Right renal cortex interstitium (tissue), 3 donors: ENCODE measurements at places on chromosomes 2 and 18.

DNA sequence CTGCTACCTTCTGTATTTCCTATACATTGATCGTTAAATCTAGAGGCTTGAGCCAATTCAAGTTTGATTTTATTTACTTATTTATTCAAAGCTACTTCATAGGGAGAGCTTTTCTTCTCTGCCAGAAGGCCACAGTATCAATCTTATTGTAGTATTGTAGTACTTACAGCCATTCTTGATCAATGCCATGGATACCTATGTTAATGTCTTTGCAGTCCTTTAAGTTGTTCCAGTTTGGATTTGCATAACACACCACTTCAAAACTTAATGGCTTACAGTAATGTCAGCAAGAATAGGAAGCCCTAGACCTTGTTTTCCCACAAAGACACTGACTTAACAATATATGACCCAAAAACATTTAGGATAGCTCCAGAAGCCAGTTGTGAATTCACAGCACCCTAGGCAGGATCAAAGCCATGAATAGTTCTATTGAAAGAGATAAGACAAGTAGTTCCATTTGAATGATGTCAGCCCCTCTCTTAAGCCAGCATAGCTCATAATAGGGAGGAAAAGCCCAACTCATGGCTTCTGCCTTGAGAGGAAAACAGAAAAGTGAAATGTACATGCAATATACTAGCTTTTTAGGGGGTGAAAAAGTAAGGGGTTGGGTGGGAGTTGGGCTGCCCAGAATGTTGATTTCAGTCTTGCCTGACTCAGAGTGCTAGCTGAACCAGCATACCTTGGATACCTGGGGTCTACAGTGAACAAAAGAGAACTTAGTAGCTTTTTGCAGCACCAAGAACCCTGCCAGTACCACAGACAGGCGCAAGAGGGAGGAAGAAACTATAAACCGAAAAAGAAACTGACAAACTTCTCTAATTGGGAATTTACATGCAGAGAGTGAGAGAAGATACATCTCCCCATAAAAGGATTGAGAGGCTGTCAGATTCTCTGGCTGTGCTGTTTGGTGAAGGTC lies 101.4 kb downstream of the CAMKMT start:
- no peak for DNase-seq

- no peak for DNase-seq
Observed at GRCh38 chr2:36352701-36353100, 2.9 kb upstream of the CRIM1 start.

GRCh38 chr2:66729416-66730330 lies 294.7 kb downstream of the MEIS1 start:
- DNase-seq = no peak

GRCh38 chr2:36407413-36407812 lies 51.8 kb downstream of the CRIM1 start:
- no peak for DNase-seq

GRCh38 chr18:49274188-49274714 lies 186.2 kb downstream of the DYM start:
- DNase-seq = no peak

GRCh38 chr2:58734365-58734764 lies 493.2 kb upstream of the FANCL start:
- no peak for DNase-seq

DNA sequence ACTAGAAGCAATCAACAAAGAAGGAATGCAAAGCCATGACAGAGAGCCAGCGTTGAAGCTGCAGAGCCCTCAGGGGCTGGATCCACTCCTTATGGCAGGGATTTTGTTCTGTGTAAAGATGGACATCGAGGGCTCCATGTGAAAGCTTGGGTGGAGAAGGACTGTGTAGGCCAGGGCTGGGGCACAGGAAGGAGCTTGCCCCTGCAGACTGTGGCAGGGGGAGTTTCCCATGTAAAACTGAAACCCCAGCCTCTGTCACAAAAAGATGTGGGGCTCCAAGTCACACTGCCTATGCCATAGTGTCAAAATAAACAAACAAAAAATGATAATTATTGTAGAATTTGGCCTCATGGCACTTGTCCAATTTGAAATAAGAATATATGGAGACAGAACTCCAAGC lies 408.7 kb upstream of the HS6ST1 start:
- DNase-seq = no peak

GRCh38 chr2:33810046-33810835 lies 211.1 kb upstream of the FAM98A start:
- no peak for DNase-seq

GRCh38 chr2:148221166-148221565 lies 200.3 kb downstream of the MBD5 start:
- DNase-seq = no peak

- DNase-seq = no peak
Observed at GRCh38 chr2:212931271-212931670, 220.1 kb downstream of the IKZF2 start.

- no peak for DNase-seq
Observed at GRCh38 chr2:2845267-2845666, 514.2 kb upstream of the MYT1L start.

- DNase-seq = no peak
Observed at GRCh38 chr2:120580709-120581108, 155.0 kb upstream of the GLI2 start.

GRCh38 chr18:2967357-2967756 lies 45.6 kb downstream of the LPIN2 start:
- DNase-seq = no peak

DNA sequence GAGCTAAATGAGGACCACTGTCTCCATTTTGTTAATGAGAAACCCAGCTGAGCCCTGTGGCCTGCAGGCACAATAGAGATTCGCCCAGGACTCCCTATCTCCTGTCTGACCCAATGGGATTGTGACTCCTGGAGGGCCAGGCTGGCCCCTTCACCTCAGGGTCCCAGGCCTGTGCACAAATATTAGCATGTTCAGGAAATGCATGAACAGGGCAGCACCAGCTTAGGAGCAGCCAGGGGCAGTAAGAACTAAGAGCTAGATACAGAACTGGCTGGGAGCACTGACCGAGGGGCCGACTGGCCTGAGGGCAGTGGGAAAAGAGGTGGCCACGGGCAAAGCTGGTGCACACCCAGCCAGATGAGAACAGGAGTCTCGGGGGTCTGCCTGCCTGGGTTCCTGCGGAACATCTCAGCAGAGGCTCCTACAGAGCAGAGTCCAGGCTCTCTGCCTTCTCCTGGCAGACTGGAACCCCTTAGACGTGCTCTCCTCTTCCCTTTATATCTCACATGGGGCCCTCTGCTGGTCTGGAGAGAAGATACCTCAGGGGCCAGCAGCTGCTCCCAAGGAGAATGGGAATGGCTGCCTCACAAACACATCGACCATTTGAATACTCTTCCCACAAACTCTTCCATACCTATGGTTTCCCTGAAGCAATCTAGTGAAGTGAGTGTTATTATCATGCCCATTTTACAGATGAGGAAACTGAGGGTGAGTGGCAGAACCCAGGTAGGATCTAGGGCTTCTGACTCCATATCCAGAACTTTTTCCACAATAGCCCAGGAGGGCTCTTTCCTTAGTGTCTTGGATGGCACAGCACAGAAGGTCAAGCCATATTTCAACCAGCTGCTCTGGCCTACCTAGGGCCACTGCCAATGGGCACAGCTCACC lies 77.6 kb upstream of the OTOF start:
- no peak for DNase-seq
